ENCODE measurements at places on chromosomes 11 and 22.

GRCh38 chr22:19757985-19758895 lies 2.3 kb upstream of the TBX1 start:
- peaks cover 65% of the 10 kb centered on the region for H3K27me3 ChIP-seq
- DNase-seq, result no peak
- H3K36me3 ChIP-seq, result no peaks in the 10 kb centered on the region
- H3K4me3 ChIP-seq, result peak overlapping the region; percentile 63

GRCh38 chr11:14821031-14821430 lies 71.0 kb downstream of the CYP2R1 start:
- H3K36me3 ChIP-seq, result peaks cover 76% of the 10 kb centered on the region
- H3K4me3 ChIP-seq, result no peak overlapping the region
- no peaks in the 10 kb centered on the region for H3K27me3 ChIP-seq
- no peak overlapping the region for H3K27ac ChIP-seq

DNA sequence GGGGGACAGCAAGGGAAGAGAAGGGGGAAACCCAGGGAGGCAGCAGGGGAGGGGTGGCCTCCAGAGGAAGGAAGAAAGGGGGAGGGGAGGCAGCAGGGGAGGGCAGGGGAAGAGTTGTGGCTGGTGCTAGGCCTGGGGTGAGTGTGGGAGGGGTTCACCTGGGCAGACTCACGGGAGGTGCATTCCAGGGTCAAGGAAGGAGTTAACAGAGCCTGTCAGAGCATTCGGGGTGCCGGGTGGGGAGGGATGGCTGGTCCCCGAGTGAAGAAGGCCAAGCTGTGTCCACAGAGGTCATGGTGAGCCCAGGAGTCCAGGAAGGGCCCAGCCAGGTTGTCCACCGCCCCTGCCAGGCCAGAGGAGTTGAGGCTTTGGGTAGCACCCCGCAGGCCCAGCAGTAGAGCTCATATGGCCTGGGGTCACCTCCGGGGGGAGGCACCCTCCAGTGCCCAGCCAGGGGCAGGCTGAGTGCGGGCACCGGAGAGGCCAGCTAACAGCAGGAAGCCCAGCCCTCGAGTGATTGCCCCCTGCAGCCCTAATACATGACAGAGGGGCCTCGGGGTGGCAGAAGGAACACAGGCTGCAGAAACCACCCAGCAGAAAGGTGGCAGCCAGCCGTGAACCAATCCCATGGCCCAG lies 31.1 kb upstream of the PPARA start:
- H3K27ac ChIP-seq, result no peak overlapping the region
- no peaks in the 10 kb centered on the region for H3K36me3 ChIP-seq
- H3K4me1 ChIP-seq, result peaks cover 2% of the 10 kb centered on the region

- no peak for DNase-seq
- H3K36me3 ChIP-seq, result peaks cover 5% of the 10 kb centered on the region
- no peaks in the 10 kb centered on the region for H3K27me3 ChIP-seq
These were observed 18.9 kb upstream of the MOB2 start for GRCh38 chr11:1505480-1505879.

DNA sequence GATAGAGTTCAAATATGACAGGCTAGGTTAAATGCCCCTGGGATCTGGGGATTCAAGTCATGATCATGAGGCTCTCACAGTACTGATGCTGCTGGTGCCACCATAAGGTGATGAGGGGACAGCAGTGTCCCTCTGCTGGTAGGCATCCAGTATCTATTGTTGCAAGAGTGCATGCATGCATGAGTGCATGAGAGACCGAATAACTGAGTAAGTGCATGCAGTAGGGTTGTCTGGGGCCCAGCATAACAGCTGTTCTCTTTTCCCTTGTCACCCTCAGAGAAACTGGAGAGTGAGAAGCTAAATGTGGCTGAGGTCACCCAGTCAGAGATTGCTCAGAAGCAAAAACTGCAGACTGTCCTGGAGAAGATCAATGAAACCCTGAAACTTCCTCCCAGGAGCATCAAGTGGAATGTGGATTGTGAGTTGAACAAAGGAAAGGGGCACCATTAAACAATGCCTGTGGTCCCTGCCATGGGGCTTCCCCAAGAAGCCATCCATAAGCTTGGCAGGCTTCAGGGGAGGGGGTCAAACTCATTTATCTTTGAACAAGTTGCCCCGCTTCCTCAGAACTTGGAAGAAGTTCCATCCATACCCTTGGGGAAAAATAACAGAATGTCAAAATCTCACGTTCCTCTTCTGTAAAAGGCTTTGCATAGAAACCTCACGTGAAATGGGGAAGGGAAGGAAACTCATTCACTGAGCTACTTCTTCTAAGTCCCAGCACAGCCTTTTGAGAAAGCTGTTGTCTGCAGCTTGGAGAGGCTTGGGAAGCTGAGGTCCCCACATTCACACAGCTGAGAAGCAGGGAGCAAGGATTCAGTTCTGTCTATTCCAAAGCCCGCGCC lies 119.0 kb downstream of the PARVA start:
- H3K4me3 ChIP-seq, result no peak overlapping the region
- no peak for DNase-seq
- no peak overlapping the region for H3K27ac ChIP-seq
- H3K36me3 ChIP-seq, result no peaks in the 10 kb centered on the region

DNA sequence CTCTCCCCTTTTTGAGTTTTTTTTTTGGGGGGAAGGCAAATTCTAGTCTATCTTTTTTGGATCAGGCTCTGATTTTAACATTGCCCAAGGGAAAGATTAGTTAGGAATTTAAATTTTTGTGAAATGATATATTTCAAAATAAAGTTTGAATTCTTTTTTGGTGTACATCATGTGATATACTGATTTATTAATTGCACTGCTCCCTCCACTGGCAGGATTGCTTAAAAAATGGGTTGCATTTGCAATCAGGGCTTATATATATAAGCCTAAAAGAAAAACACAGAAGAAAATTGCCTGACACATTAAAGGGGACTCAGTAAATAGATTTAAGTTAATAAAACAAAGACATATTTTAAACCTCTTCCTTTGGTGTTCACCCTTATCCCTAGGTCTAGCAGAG lies 1.2 kb downstream of the DYNC2H1 start:
- no peak for DNase-seq
- no peak overlapping the region for H3K27ac ChIP-seq
- peaks cover 3% of the 10 kb centered on the region for H3K36me3 ChIP-seq
- peaks cover 8% of the 10 kb centered on the region for H3K27me3 ChIP-seq
- peak overlapping the region; percentile 94 for H3K4me3 ChIP-seq

DNA sequence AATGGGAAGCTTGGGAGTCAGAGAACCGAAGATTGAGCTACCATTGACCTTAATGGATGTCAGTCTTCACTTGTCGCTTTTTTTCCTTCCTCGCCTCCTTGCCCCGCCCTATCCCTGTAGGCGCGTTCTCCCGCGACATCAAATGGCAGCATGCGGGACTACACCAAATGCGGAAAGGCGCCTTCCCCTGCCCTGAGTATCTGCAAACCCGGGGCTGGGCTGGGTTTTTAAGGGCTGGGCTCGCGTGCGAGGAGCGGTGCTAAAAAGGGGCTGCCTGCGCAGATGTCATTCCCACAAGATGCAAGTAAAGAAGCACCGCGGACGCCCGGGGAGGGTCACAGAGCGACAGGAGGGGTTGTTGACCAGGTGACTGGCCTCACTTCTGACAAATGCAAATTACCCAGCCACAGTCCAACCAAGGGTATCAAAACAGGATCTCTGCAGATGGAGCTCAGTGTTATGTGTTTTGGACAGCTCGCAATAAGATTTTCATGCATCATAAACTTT lies 4.7 kb upstream of the FAM111B start:
- H3K4me1 ChIP-seq, result peaks cover 25% of the 10 kb centered on the region
- no peak overlapping the region for H3K27ac ChIP-seq
- DNase-seq, result peak; percentile 68
- H3K4me3 ChIP-seq, result peak overlapping the region; percentile 78

- no peak overlapping the region for H3K27ac ChIP-seq
- H3K36me3 ChIP-seq, result no peaks in the 10 kb centered on the region
- no peaks in the 10 kb centered on the region for H3K4me1 ChIP-seq
- no peak for DNase-seq
These were observed 597.1 kb upstream of the B3GAT1 start for GRCh38 chr11:135009125-135009524.

GRCh38 chr22:43885319-43885671 lies 6.5 kb downstream of the PNPLA5 start:
- H3K4me3 ChIP-seq, result no peak overlapping the region
- H3K4me1 ChIP-seq, result peaks cover 5% of the 10 kb centered on the region
- H3K27me3 ChIP-seq, result peaks cover 9% of the 10 kb centered on the region
- no peak for DNase-seq

DNA sequence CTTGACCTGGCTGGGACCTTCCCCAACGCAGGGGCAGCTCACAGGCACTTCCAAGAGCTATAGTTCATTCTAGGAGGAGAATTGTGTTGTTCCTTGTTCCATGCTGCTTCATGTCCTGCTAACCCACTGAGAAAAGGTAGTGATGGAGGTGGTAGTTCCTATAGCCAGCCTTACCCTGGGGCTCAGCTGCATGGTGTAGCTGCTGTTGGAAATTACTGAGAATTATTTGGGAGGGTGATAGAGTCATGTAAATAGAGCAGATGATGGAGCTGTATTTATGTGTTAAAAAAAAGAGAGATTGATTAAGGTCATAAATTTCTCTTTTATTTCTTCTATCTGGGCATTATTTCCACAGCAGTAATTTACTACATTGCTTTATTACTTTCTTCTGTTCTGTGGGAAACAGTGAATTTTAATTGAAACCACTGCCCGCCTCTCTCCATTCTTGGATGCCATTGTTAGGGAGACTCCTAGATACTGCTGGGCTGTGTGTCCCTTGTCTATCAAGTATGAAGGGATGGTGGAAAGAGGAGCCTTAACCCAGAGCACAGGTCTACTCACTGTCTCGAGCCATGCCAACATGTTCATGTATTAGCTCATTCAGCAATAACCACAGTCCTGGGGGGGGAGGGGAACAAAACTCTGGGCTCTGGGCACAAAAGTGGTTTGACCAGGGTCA lies 309.2 kb downstream of the FAT3 start:
- no peaks in the 10 kb centered on the region for H3K27me3 ChIP-seq
- H3K4me3 ChIP-seq, result no peak overlapping the region
- H3K4me1 ChIP-seq, result no peaks in the 10 kb centered on the region
- H3K27ac ChIP-seq, result no peak overlapping the region

DNA sequence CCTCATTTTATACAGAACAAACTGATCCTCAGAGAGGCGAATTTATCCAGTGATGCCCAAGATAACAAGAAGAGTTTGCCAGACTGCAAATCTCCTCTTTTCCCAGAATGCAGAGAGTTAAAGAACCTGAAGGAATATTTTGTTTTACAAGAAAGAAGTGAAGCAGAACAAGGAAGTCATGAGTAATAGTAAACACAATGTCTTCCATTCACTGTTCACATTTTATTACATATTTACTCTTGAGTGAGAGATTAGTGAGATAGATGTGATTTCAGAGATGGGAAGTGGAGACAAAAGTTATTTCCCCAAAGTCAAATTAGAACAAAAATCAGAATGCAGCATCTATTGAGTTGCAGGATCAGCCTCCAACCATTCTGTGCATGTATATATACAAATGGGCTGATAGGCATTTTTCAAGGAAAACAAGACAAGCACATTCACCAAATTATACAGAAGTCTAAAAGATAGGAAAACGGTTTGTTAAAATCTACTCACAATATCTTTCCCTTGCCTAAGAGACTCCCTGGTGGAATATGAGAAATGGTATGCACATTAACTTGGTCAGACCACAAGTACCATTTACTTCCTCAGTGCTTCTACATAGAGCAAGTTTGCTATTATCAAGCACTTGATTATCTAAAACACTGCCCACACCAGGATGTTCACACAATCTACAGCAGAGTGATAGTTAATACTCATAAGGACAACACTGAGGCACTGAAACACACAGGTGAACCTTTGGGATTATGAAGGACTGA lies 12.0 kb downstream of the GUCY1A2 start:
- H3K27me3 ChIP-seq, result no peaks in the 10 kb centered on the region
- DNase-seq, result no peak

DNA sequence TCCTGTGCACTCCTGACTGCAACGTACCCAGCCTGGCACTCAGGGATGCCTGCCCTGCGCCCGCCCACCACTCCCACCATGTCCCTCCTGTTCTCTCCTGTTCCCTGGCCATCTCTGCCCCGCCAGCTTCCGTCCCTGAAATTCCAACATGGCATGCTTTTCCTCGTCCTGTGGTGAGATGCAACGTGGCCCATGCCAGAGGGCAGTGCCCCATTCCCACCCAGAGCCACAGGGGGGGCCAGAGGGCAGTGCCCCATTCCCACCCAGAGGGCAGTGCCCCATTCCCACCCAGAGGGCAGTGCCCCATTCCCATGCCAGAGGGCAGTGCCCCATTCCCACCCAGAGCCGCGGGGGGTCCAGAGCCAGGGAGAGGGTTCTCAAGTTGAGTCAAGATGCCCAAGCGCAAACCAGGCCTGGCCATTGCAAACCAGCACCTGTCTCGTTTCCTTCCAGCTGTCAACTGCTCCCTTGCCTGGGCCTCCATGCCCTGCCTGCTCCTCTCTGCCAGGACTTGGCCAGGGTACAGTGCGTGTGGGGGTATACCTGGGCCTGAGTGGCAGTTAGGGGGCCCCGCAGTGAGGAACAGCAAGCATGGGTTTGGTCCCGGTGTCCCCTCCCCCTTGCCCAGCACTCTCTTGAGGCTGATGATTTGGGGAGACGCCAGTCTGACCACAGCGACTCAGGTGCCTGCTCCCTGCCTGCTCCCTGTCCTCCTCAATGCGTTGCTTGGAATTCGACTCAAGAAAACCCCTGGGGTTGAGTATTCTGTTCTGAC lies 14.6 kb downstream of the B3GAT1 start:
- no peak overlapping the region for H3K27ac ChIP-seq
- peaks cover 13% of the 10 kb centered on the region for H3K27me3 ChIP-seq
- no peak overlapping the region for H3K4me3 ChIP-seq
- no peak for DNase-seq
- no peaks in the 10 kb centered on the region for H3K36me3 ChIP-seq

DNA sequence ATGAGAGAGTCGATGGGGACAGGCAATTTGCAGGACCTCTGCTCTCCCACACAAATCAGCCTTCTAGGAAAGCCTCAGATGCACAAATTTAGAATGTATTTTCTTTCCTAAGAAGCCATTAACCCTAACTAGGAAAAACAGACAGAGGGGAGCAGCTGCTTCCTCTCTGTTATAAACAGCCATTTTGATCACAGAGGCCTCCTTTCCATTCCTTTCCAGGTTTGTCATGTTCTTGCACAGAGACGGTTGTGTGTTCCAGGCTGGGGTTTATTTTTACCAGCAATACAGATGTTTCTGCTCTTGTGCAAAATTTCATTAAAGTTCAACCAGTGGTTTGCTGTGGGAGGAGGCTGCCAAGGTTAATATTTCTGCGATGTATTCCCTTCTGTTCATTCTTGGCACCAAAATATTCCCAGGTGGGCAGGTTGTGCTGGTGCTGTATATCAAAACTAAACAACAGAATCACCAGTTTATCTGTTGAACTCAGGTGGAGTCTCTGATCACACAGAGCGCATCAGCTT lies 90.2 kb downstream of the NAV2 start:
- peaks cover 11% of the 10 kb centered on the region for H3K27me3 ChIP-seq
- no peak overlapping the region for H3K4me3 ChIP-seq
- no peak for DNase-seq
- H3K4me1 ChIP-seq, result no peaks in the 10 kb centered on the region

Data from activated naive CD8-positive, alpha-beta T cell treated with anti-CD3 and anti-CD28 coated beads, Interleukin-2, amount 10 ng/mL, durations not matched to agents 7 days and 5 days (primary cell).